Osteocyte (in vitro differentiated cells): ENCODE measurements at places on chromosomes 13 and 19.
A peak's percentile ranks its signal among the peaks of the same experiment; 100 is the strongest.

GRCh38 chr13:97574926-97575325 is 141.0 kb downstream of the RAP2A start:
- no peak for DNase-seq

- DNase-seq: peak; percentile 97
These were observed 13.1 kb downstream of the DDX39A start for GRCh38 chr19:14405758-14406644.

DNA sequence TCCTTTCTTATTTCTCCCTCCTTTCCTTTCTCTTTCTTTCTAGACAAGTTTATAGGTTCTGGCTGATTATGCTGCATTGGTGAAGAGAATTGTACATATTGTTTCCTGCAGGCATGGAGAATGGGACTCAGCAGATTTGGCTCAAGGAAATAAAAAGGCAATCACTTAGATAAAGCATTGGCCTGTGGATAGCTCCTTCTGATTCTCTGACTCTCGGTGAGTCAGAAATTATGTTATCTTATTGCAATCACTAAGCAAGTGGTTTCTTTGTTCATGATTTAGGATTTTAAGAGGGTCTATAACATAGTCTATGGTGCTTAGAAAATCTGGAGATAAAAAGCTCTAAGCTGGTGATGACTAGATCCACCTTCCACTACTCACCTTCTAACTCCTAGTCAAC is 54.0 kb upstream of the POSTN start:
- DNase-seq: no peak

DNA sequence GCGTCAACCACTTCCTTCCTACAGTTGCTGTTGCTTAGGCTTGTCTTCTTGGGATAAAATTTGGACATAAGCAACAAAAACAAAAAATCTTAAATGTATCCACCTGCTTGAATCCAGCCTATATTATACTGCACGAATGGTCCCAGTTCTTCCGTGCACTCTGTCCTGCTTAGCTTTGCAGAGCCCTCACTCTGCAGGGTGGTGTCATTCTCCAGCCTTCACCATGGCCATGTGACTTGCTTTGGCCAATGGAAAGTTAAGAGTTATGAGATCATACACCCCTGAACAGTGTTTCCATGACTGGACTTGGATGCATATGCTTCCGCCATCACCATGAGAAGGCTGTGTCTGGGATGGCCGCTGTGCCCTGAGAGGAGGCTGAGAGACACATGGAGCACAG is 27.4 kb upstream of the SACS start:
- no peak for DNase-seq

- peak; percentile 57 for DNase-seq
These were observed 11.9 kb upstream of the ZNF675 start for GRCh38 chr19:23698711-23699520.

- DNase-seq: no peak
These were observed 2.3 kb upstream of the UPK1A start for GRCh38 chr19:35663981-35664380.

DNA sequence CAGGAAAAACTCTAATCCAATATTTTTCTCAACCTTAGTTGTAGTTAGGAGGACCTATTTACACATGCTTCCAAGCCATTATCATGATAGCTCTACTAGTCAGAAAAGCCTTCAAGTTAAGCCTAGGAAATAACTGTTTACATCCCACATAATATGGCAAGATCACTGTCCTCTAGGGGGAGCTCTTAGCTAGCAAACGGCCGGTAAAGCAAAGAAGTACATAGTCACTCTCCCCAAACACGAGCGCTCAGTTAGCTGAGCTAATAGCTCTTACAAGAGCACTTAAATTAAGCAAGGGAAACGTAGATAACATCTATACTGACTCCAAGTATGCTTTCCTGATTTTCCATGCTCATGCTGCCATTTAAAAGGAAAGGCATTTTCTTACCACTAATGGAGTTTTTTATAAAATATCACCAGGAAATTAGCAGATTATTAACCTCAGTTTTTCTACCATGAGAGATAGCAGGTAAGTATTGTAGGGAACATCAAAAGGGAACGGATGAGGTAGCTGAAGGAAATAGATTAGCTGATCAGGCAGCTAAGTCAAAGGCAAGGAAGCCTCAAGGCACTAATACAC is 100.6 kb upstream of the PABPC3 start:
- DNase-seq: no peak
